ENCODE measurements at places on chromosomes 7 and 10. TPM values are rescaled to one million over a fixed set of nuclear protein-coding genes. Genes with fewer than 3 reads are reported as not detected.

The MMD2 gene
- total RNA-seq = not detected

The ADCY1 gene
- total RNA-seq = 0.06 TPM

The BEND7 gene
- total RNA-seq = not detected

GRCh38 chr10:132245056-132245455 lies 58.3 kb downstream of the DPYSL4 start:
- no peak overlapping the region for H3K27ac ChIP-seq
- H3K4me3 ChIP-seq = no peak overlapping the region
- H3K4me1 ChIP-seq = no peaks in the 10 kb centered on the region
- no peaks in the 10 kb centered on the region for H3K27me3 ChIP-seq
- no peak for DNase-seq

- H3K4me1 ChIP-seq = peaks cover 4% of the 10 kb centered on the region
- no peak for DNase-seq
- H3K36me3 ChIP-seq = peaks cover 5% of the 10 kb centered on the region
Measured at GRCh38 chr10:89785095-89785494, 83.7 kb downstream of the KIF20B start.

DNA sequence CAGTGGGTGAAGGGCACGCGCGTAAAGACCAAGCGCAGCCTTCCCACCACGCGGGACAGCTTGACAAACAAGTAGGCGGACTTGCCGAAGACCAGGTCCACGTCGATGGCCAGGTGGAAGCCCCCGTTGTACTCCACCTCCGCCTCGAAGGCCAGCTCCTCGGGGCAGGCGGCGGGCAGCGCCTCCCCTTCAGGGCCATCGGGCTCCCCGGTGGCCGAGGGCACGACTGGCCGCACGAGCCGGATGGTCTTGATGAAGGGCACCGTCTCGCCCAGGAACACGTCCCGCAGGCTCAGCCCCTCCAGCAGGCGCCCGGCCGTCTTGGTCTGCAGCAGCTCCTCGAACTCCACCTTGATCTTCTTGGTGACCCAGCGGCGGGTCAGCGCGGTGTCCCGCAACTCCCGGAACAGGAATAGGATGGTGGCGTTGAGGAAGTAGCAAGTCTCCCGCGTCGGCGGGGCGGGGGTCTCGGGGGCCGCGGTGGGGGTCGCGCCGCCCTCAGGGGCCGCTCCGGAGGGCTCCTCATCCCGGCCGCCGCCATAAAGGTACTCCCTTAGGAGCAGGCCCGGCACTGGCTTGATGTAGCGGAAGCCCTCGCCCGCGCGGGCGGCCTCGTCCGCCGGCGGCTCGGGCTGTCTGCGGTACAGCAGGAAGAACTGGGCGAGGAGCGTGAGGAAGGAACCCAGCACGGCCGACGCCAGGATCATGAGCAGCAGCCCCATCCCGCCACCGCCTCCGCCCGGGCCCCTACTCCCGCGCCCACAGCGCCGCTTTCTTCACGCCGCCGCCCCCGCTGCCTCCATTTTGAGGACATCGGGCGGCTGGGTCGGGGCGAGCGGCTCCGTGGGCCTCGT lies 507 bp downstream of the PDZD8 start:
- peak overlapping the region; percentile 80 for H3K27ac ChIP-seq
- peak; percentile 38 for DNase-seq
- H3K36me3 ChIP-seq = peaks cover 14% of the 10 kb centered on the region

GRCh38 chr10:104143829-104144228 lies 21.9 kb downstream of the SFR1 start:
- H3K36me3 ChIP-seq = no peaks in the 10 kb centered on the region
- peaks cover 25% of the 10 kb centered on the region for H3K27me3 ChIP-seq
- H3K4me3 ChIP-seq = no peak overlapping the region
- DNase-seq = no peak
- H3K27ac ChIP-seq = no peak overlapping the region

DNA sequence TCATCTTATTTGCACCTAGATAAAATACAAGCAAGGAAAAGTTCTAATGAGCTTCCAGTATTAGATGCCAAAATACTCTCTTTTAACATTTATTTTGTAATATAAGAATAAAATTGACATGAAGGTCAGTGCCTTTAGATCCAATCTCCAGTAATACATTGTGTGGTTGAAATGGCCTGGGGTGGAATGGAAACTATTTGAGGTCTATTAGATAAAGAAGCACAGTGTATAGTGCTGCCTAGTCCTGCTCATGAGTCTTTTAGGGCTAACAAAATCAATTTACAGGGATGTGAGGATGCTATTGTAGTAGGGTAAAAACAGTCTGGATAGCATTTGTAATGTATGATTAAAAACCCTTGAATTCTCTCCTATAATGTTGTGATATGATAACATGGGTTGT lies 84.5 kb upstream of the ETV1 start:
- H3K27ac ChIP-seq = no peak overlapping the region
- no peaks in the 10 kb centered on the region for H3K4me1 ChIP-seq
- DNase-seq = no peak
- no peak overlapping the region for H3K4me3 ChIP-seq

- no peak for DNase-seq
- no peaks in the 10 kb centered on the region for H3K4me1 ChIP-seq
- H3K27ac ChIP-seq = no peak overlapping the region
- no peak overlapping the region for H3K4me3 ChIP-seq
Measured at GRCh38 chr7:148218603-148219002, 372.0 kb upstream of the C7orf33 start.

GRCh38 chr7:33243319-33243881 lies 114.0 kb downstream of the BBS9 start:
- peaks cover 2% of the 10 kb centered on the region for H3K4me1 ChIP-seq
- H3K27me3 ChIP-seq = no peaks in the 10 kb centered on the region
- H3K36me3 ChIP-seq = no peaks in the 10 kb centered on the region

DNA sequence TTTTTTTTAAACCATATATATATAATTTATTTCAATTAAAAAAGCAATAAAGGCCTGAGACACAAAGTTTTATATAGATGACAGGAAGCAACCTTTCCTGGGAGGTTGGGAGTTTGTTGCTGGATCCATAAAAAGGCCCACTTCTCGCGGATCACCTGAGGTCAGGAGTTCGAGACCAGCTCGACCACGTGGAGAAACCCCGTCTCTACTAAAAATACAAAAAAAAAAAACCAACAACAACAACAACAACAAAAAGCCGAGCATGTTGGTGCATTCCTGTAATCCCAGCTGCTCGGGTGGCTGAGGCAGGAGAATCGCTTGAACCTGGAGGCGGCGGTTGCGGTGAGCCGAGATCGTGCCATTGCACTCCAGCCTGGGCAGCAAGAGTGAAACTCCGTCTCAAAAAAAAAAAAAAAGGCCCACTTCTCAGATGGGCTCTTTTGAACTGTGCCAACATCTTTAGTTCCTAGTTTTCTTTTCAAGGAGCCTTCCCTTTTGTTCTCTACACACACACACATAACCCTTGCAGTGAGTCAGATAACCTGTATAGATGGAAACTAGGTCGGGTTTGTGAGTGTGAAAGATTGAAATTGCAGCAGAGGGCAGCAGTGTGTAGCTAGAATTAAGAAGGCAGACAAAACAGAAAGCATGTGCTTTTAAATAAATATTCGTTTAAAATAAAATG lies 1.2 kb upstream of the SMNDC1 start:
- H3K36me3 ChIP-seq = peaks cover 23% of the 10 kb centered on the region
- H3K27me3 ChIP-seq = no peaks in the 10 kb centered on the region
- DNase-seq = peak; percentile 53
- peak overlapping the region; percentile 96 for H3K4me3 ChIP-seq
- H3K27ac ChIP-seq = peak overlapping the region; percentile 95

GRCh38 chr10:58963723-58964124 lies 212.7 kb upstream of the PHYHIPL start:
- H3K4me3 ChIP-seq = no peak overlapping the region
- H3K27ac ChIP-seq = no peak overlapping the region
- no peak for DNase-seq
- H3K27me3 ChIP-seq = peaks cover 30% of the 10 kb centered on the region
- no peaks in the 10 kb centered on the region for H3K36me3 ChIP-seq

GRCh38 chr10:52465202-52465601 lies 151.1 kb downstream of the DKK1 start:
- no peaks in the 10 kb centered on the region for H3K36me3 ChIP-seq
- no peak for DNase-seq
- H3K4me1 ChIP-seq = no peaks in the 10 kb centered on the region
- H3K27me3 ChIP-seq = no peaks in the 10 kb centered on the region
- H3K27ac ChIP-seq = no peak overlapping the region

DNA sequence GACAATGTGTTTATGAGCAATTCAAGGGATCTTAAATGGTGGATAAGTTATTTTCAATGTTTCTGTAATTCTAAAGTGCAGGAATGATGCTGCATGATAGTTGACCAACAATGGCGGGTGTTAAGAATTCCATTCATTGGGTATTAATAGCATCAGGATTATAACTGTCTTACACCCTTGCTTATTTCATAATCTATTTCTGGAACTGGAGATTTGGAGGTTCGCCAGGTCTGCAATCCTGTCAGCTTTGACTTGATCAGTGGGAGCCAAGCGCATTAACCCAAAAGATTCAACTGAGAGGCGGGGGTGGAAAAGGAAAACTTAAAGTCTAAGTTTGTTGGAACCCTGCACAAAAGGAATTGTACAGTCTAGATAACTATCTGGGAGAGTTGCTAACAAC lies 114.9 kb upstream of the ZEB1 start:
- no peaks in the 10 kb centered on the region for H3K27me3 ChIP-seq
- H3K36me3 ChIP-seq = no peaks in the 10 kb centered on the region
- no peak overlapping the region for H3K4me3 ChIP-seq

DNA sequence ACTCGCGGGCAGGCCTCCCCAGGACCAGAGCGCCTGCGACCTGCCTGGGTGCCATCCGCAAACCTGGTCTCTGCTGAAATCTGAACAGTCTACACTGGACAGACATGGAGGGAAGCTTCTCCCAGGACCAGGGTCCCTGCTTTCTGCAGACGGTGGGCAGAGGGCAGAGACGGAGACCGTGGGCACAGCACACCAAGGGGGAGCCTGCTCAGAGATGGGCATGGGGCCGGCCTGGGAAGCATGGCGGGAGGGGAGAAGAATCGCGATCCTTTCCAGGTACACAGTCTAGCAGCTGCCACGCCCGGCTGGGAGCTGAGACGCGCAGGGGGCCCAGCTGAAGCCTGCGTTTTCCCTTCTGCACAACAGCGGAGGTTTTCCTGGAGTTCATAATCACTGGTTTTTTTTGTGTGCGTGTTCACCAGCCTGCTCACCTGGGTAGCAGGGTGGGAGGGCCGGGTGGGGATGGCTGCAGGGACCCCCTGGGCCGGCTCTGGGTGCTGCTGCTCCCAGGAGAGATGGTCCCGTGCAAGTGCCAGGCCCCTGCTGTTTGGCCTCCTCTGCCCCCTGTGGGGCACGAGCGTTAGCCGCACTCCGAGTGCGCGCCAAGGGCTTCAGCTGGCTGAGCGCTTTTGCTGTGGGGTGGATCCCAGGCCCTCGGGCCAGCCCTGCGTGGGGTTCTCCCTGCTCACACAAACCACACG lies 448.8 kb downstream of the DNAJB6 start:
- DNase-seq = no peak
- no peak overlapping the region for H3K4me3 ChIP-seq
- H3K27ac ChIP-seq = no peak overlapping the region
- H3K36me3 ChIP-seq = no peaks in the 10 kb centered on the region
- H3K27me3 ChIP-seq = no peaks in the 10 kb centered on the region

All from activated naive CD8-positive, alpha-beta T cell treated with anti-CD3 and anti-CD28 coated beads for 36 hours (primary cell).